ENCODE measurements at places on chromosomes 3 and 15.

- DNase-seq = no peak
Measured at GRCh38 chr3:111106993-111107661, 35.5 kb downstream of the NECTIN3 start.

DNA sequence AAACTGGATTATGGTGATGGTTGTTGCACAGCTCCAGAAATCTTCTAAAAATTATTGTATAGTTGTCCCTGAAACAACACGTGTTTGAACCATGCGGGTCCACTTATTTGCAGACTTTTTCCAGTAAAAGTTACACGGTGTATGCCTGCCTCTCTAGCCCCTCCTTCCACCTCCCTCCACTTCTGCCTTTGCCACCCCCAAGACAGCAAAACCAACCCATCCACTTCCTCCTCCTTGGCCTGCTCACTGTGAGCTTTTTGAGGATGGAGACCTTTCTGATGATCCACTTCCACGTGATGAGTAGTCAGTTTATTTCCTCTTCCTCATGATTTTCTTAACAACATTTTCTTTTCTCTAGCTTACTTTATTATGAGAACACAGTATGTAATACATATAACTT is 5.4 kb downstream of the CYFIP1 start:
- DNase-seq = no peak

GRCh38 chr3:10283638-10284037 is 9.1 kb downstream of the GHRL start:
- DNase-seq = no peak

- no peak for DNase-seq
Measured at GRCh38 chr15:79172032-79172481, 81.5 kb upstream of the RASGRF1 start.

- no peak for DNase-seq
Measured at GRCh38 chr3:71599416-71599815, 15.9 kb upstream of the FOXP1 start.

DNA sequence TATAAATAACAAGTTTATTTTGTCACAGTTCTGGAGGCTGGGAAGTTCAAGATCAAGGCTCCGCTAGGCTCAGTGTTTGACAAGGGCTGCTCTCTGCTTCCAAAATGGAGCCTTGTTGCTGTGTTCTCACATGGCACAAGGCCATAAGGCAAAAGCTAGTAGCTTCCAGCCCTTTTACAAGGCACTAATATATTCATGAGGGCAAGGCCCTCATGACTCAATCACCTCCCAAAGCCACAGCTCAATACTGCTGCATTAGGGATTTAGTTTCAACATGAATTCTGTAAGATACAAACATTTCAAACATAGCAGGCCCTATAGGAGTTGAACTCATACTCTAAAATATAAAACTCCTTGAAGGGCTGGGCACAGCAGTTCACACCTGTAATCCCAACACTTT is 30.2 kb downstream of the ZBTB11 start:
- DNase-seq = no peak

DNA sequence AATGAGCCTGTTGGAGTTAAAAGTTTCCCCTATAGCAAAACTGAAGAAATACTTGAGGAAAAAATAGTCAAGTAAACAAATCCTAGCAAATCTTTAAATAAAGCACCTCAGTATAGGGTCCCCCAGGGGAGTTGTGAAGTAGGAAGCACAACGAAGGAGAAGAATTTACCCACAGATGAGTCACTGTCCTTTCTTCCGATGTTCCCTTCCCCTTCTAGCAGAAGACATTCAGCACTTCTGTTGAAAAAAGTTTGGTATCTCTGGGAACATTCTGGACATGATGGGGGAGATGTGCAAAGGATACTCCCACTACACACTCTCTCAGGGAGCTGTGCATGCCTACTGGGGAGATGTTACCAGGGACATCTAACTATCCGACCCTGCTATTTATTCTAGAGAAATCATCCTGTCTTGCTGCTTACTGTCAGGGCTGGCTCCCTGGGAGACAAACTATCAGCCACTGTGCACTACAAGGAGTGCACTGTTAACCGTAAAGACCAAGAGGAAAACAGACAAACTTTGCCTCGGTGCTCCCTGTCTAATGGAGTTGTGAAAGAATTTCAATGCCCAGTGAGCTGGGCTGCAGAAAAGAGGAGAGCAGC is 93.8 kb downstream of the RFTN1 start:
- DNase-seq = peak; percentile 46

DNA sequence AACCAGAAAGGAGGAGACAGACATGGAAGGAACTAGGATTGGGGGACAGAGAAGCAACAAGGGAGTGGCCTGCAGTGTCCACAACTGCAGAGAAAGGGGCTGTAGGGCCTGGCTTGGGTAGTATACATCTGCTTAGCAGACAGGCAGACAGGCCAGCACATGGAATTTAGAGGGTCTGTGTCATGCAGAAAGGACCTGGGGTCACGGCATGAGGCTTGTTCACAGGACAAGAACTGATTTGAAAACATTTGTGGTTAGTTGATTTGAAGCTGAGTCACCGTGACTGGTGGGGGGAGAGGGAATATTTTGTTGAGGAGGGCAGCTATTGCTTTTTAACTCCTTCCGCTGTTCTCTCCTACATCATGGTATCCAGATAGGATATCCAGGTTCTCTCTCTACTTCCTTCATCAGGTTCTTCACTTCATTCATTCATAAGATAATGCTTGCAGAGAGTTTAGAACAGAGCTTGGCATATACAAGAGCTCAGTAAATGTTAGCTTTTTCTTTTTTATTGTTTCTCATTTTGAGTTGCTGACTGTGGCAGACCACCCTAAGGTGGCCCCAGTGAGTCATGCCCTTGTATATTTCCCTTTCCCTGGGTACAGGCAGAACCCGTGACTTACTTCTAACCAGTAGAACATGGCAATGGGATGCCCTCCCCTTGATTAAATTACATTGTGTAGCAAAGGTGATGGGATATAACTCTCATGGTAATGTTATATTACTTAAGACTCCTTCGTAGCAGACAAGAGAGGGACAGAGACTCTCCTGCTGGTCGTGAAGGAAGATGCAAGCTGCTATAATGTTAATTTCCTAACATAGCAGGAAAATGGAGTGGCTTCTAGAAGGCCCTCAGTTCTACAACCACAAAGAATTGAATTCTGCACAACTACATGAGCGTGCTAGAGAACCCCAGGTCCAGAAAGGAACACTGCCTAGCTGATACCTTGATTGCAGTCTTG is 95.0 kb upstream of the NMNAT3 start:
- DNase-seq = no peak

- DNase-seq = no peak
Measured at GRCh38 chr15:43975326-43975725, 148.5 kb downstream of the WDR76 start.

DNA sequence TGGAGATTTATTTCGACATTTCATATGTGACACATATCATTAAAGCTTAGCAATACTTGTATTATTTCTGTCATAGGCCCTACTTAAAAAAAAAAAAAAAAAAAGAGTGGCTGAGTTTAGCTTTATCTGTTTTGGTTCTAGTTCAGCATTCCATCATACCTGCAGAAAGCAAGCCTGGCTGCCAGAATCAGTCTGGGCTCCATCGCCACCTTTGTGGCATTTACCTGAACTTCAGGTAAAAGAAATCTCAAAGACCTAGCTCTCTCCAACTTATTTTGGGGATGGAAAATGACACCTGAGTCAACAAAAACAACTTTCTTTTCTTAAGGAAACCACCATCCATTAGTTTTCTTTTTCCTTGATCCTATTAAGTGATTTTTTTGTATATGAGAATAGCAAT is 82.1 kb downstream of the NEK10 start:
- DNase-seq = no peak

DNA sequence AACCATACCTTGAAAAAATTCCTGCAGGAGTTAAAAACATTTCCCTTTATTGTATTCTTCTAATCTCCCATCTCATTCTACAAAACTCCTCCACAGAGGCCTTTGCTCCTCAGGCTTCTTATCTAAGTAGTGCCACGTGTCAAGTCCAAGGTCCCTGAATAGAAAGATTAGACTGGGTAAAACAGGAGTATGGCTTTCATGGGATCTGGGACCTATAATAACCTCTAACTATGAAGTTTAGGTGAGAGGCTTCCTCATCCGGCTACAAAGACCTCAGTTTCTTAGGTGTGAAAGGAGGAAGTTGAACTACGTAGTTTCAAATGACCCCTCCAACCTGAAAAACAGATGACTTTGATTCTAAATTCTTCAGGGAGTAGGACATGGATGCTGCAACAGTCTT is 20.0 kb downstream of the GPR15 start:
- no peak for DNase-seq

DNA sequence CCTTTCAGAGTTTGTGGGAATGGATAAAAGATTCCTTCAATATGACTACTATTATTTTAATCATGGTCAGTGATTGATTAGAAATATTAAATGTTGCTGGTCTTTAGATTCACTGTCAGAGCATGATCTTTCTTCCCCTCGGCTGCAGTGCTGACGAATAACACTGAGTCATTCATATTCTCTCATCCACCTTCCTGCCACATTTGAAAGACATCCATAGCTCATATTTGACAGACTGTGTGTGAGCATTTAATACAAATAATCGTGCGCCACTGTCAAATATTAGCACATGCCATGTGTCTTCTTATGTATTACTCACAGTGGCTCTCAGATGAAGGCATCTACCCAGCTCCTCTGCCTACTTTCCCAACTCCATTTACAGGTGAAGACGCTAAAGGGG is 476.5 kb upstream of the TPRG1 start:
- DNase-seq = no peak

DNA sequence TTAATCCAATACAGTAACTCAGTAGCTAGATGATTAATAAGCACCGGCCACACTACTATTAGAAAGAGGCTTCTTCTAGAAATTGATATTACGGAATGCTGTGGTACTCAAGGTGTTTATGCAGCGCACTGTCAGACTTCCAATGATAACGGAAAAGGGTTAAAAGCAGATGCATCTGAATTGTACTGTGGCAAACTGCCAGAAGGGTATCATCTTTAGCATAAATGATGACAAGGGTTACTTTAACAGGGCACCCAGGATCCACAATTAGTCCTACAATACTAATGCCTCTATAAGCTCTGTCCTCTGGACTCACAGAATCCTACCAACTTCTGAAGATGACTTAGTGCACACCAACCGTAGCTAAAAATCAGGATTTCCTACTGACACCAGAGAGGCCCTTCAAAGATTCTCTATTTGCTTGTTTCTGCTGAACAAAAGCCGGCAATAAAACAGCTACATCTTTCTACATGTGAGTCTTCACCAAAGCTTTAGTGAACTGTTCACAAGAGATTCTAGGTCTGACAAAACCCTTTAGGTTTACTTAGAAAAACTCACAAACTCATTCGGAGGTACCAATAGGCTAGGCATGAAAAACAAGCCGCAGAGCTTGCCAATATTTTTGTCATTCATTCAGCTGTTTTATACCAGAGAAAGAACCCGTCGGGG is 7.1 kb downstream of the SATB1 start:
- DNase-seq = no peak

GRCh38 chr3:65033576-65033975 is 345.8 kb upstream of the ADAMTS9 start:
- no peak for DNase-seq

DNA sequence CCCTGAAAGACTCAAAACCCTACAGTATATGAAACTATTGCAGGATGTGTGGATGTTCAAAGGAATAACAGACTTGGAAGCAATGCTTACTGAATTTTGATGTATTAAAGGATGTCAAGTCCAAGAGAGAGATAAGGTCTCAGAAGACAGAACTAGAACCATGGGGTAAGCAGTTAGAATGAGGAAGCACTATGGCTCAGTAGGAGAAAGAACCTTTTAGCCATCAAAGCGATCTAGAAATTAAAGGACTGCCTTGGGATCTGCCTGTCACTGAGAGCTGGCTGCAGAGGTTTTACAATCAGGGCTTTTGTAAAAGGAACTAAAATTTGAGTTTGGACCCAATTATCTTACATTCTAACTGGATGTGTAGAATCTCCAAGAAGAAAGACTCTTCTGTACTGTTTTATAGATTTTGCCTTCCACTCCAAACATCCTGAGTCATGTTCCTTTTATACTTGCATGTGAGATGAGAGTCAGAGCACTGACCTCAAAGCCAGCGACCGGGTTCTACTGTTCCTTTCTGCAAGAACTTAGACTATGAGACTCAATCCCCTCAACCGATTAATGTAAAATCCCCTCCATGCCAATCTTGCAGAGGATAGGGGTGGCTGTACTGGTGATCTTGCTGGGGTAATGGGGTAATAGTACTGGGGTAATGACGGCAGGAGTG is 412.3 kb upstream of the TPRG1 start:
- no peak for DNase-seq

GRCh38 chr15:98722209-98722608 is 73.9 kb downstream of the IGF1R start:
- no peak for DNase-seq

- no peak for DNase-seq
Measured at GRCh38 chr15:41284427-41285177, 47.8 kb downstream of the OIP5 start.

DNA sequence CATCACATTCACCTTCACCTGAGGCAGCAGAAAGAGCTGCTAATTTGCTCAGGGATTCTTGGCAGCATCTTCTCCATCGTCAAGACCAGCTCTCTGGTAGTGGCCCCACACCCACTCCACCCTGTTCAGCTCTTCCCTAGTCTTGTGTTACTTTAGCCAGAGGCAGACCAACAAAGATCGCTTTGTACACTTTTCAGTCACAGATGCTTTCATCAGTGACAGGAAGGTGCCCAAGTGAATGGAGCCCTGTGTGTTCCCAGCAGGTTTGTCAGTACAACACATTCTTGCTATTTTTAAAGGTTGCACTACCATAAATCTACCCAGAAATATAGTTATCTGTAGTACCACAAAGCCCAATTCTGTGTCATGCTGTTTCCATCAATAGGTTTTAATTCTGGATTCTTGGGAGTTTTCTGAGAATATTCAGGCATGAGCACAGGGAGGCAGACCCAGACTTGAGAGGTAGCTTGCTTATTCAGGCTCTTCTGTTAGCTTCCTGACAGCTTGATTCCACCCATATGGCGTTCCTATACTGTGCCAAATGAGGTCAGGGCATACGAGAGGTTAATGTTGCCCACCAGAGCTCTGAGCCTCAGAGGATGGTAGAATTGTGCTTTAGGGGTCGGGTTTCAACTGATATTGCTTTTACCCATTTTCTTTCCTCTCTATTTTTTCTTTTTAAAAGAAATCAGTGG is 109.8 kb upstream of the MANF start:
- no peak for DNase-seq

DNA sequence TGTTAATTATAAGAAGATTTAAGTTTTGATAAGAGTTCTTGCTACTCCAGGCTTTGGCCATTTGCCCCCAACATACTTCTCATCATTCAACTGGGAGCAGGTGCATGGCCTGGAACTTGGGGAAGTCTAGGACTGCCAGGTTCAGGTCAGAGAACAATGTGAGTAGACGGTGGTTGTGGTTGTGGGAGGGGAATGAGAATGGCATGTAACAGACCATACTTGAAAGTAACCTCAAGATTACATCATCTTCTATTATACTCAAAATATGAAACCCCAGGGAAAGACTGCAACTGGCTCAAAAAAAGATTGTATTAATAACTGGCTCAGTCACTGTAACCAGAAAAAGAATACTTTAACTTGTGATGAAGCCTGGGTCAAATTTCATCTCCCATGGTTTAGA is 364.9 kb upstream of the DPPA4 start:
- DNase-seq = no peak

DNA sequence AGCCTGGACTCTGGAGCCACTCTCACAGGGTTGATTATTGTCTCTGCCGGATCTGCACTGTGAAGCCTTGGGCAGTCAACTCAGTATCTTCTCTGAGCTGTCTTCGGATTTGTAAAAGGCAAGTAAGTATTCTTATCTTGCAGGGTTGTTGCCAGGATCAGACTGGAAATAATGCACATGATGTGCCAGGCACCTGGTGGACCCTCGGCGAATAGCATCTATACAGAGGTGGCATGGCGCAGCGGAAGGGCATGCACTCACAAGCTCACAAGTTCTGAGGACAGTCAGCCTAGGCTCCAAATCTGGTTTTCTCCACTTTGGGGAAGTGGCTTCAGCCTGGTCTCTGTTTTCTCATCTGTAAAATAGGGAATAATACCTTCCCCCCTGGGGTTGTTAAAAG is 113.9 kb downstream of the SRGAP3 start:
- DNase-seq = no peak
